Suprapubic skin (tissue), 4 donors: ENCODE measurements at places on chromosomes 4 and X. TPM values are rescaled to one million over a fixed set of nuclear protein-coding genes. Genes with fewer than 3 reads are reported as not detected.

- DNase-seq = no peak
These were observed 146.2 kb upstream of the JADE1 start for GRCh38 chr4:128663325-128663724.

GRCh38 chr4:159051245-159052071, 51.4 kb upstream of the RAPGEF2 start:
- DNase-seq = no peak

- DNase-seq = no peak
These were observed 234.5 kb downstream of the RBMX2 start for GRCh38 chrX:130636277-130636676.

STK32B gene
- total RNA-seq = 1.6 TPM

GRCh38 chr4:7828793-7829301, 110.8 kb downstream of the AFAP1 start:
- DNase-seq = no peak

EGF gene
- total RNA-seq = 20.3 TPM

ERAS gene
- not detected for total RNA-seq

- no peak for DNase-seq
These were observed 3.7 kb downstream of the TBC1D9 start for GRCh38 chr4:140752291-140753068.

DNA sequence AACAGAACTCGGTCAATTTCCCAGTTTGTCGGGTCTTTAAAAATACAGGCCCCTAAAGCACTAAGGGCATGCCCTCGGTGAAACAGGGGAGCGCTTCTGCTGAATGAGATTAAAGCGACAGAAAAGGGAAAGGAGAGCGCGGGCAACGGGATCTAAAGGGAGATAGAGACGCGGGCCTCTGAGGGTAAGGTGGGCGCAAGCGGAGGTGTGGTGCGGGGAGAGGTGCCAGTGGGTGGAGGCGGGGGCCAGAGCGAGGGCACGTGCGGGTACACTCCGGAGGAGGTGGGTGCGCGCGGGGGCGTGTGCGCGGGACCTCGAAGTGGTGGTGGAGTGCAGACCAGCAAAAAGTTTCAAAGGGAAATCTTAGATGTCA, 787 bp upstream of the TET2 start:
- DNase-seq = peak; percentile 81

DNA sequence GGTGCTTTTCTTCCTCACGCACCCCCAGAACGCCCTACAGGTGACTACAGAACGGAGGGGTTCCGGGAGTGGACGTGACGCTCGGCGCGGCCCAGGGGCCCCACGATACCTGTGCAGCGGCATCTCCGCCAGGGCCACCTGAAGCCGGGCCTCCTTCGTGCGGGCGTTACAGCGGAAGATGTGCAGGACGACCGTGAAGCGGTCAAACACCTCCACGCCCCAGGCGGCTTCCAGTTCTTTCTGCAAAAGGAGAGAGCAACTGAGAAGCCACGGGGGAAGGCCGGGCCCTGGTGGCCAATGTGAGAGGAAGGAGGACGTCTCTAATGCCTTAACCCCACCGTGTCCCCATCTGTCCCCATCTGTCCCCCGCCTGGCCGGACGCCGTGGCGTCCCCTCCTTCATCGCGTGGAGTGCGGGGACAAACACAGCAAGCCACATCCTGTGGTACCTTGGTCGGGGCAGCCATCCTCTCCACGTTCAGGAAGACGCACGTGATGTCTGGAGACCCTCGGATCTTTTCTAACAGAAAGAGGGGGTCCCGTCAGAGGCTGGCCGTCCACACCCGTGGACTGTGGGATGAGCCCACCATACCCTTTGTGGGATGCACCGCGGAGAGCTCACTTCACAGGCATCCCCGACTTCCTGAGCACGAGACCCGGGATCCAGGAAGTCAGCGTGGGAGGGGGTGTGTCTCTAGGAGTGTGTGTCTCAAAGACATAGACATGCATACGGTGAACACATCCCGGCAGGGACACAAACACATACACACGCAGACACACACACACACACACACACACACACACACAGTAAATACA, 3.6 kb downstream of the GTPBP6 start:
- DNase-seq = peak; percentile 57

DNA sequence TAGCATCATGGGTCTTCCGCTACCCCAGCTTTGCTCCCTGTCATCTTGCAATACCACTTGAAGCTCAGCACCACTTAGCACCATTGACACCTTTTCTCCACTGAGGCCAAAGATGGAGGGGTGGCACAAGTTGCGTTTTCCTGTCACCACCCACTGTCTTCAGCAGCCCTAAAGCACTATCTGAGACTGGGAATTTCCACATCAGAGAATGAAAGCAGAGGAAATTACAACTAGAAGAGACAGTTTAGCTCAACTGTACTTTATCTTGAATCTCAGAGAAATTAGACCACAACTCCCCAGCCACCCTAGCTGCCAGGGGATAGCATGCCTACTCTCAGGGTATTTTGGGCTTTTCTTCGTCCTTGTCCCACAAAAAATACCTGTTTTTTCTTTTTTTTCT, 111.0 kb downstream of the DDIT4L start:
- DNase-seq = no peak

- DNase-seq = no peak
These were observed 47.9 kb downstream of the TRIM2 start for GRCh38 chr4:153252122-153252521.

DNA sequence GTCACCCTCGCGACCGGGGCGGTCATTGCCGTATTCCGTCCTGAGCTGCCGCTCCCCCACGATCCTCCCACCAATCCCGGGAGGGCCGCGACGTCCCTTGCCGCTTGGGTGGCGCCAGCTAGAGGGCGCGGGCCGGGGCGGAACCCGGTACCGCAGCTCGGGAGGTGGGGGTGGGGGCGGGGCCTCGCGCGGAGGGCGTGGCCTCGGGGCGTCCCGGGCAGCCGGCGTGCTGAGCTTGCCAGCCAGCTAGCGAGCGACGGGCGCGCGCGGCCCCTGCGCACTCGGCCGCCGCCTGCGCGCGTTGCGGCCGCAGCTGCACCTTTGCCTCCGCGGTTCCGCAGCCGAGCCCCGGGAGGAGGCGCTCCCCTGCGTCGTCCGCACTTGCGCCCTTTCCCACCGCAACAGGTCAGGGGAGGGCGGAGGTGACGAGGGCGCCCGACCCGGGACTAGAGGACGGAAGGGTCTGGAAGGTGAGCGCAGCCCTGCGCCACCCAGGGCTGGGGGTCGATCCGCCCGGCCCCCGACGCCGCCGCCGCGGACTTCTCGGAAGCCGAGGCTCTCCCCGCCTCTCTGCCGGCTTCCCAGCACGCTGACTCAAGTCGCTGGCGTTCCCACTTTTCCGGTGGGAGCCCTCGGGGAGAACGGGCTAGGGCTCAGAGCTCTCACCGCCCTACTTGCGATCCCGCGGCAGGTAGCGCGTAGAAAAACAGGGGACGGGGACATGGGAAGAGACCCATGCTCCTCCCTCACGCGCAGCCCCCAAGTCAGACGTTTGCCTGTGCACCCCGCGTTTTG, at the start of gene AFF1:
AFF1 (plus strand) TSS at position 241 of the 795 bp plus-strand sequence. CDS start 13,523 bp downstream, outside the sequence.
- peak; percentile 96 for DNase-seq

DNA sequence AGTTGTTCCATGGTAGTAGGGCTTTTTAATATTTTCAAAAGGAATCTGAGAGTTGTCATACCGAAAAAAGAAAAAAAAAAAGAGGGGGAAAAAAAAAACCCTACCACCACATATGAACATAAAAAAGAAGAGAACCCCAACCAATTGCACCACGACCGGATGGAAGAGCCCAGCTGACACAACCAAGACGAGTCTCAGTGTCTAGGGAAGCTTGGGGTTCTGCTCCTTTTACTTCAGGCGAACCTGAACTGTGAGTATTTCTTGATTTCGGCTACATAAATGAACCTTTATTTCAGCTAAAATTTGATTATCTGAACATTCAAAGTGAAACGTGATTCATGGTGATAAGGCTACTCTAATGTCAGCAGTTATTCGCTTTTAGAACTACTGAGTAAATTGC, at the start of gene GPR34:
GPR34 (plus strand) TSS at position 139 of the 400 bp plus-strand sequence. CDS start 6,661 bp downstream, outside the sequence.
- no peak for DNase-seq

- DNase-seq = no peak
These were observed 19.4 kb upstream of the ELF2 start for GRCh38 chr4:139196462-139196861.

AREG gene
- total RNA-seq = 40.6 TPM

- DNase-seq = no peak
These were observed 314.5 kb upstream of the RASGEF1B start for GRCh38 chr4:81786063-81786763.

DNA sequence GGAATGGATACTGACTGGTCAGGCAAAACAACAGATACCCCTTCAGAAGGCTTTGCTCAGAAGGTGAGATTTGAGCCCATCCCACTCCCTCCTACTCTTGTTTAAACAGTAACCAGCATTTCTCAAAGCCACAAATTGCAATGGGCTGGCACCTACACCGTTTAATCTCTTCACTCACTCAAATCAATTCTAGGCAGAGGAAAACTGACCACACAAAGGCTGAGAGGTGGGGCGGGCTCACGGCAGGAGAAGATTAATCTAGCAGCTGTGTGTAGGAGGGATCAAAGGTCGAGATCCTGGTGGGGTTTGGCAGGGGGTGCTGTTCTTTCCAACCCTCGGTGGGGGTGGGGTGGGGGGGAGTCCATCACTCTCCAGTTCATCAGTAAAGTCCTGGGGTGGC, 622.4 kb downstream of the BCOR start:
- no peak for DNase-seq

GRCh38 chr4:39864391-39864790, 113.3 kb downstream of the PDS5A start:
- DNase-seq = no peak

GRCh38 chrX:19005909-19006308, 22.0 kb upstream of the PHKA2 start:
- DNase-seq = no peak

EPGN gene
- 28.2 TPM for total RNA-seq

DNA sequence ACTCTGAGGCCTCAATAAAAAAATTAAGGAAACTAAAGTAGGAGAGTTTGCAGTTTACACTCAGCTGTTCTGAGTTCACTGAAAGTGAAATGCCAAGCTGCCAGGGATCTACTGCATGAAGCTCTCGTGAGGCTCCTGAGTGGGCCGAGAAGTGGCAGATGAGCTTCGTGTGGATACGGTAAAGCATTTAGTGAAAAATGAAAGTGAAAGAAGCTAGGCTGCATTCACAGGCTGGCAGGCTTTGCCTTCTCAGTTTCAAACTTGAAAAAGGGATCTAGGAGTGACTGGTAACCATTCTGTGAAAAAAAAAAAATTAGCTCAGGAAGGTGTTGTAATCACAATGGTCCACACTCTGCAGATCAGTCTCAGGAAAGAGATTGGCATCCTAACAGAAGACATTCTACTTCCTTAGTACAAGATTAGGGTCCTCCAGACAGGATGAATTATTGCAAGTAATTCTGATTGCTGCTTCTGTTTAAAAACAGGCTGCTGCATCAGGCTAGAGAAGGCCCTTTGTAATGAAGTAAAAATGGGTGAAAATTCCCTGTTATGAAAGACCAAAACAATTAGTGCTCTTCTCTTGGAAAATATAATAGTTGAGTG, 679.9 kb downstream of the RPA4 start:
- no peak for DNase-seq

- no peak for DNase-seq
These were observed 468.2 kb downstream of the ZIC3 start for GRCh38 chrX:138034136-138034535.

GRCh38 chr4:158722917-158723793, at the start of gene PPID:
PPID (minus strand) TSS chr4:158723396; CDS start chr4:158723288, 108 bp downstream.
- peak; percentile 91 for DNase-seq

DNA sequence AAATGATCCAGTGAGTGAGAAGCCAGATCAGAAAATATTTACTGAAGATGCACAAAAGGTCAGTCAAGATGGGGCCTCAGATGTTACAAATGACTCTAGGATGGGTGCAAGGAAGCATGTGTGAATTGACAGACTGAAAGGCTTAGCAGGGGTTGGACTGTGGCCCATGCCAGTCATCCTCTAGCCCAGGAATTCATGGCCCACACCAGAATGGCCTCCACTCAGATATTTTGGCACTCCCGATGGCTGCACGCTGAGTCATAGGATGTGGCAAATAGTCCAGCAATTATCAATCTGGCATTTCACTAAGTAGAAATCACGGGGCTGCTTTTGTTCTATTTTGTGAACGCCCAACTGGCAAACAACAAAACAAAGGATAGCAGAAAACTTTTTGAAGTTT, 406.5 kb downstream of the IQCM start:
- peak; percentile 65 for DNase-seq

DNA sequence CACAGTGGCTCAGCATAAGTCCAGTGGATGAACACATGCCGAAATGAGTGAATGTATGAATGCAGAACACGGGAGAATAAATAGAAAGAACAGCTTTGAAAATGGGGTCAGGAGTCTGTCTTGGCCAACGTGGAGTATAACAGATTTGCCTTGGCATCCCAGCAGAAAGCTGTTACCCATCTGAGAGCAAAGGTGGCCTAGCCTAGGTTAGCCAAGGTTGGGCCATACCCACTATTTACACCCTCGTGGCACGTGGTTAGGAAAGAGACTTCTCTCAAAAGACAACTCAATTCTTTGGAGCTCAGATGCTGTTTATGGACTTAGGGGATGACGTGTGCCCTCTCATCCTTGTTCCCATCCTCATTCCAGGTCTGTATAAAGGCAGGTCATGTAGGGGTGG, 127.3 kb downstream of the NSUN7 start:
- no peak for DNase-seq

AFF1 gene
- total RNA-seq = 127 TPM

BEND2 gene
- total RNA-seq = not detected

SMIM43 gene
- total RNA-seq = not detected

- no peak for DNase-seq
These were observed 545.3 kb upstream of the FAT1 start for GRCh38 chr4:187268940-187269339.

PF4V1 gene
- total RNA-seq = not detected

DNA sequence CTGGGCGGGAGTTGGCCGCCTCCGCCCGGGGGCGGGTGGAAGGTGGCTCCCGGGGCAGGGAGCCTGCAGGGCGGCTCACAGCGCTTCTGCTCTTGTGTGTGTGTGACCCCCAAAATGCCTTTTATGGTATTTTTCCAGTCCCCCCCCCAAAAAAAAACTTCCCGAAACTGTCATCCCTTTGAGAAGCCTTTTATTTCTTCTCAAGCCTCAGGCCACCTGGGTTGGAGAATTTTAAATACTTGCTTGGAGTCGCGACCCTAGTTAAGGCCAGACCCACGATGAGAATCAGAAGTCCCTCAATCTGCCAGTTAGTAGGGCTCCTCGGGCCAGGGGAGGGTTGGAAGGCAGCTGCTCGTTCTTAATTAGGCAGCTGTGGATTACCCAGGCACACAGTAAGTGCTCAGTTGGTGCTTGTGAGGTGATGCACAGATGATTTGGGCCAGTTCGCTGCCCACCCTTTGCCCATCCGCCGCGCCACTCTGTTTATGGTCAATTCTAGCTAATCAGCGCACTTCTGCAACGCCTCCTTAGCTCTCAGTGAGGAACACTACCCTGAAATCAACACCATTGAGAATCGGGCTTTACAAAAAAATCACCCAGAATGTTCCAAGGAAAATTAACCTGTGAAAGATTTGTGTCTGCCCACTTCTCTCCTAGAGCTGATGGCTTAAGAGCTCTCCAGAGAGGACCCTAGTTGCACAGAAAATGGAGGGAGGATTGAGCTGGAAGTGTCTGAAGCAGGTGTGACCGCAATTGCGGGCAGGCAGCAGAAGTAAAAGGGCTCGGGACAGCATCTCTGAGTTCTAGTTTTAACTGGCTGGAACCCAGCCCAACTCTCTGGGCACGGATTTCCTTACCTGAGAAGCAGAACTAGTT, 648 bp upstream of the SCD5 start:
- no peak for DNase-seq
